ENCODE measurements at places on chromosomes 6 and 20.
A peak's percentile ranks its signal among the peaks of the same experiment; 100 is the strongest.

GRCh38 chr6:168084465-168085160 is 5.6 kb upstream of the FRMD1 start:
- no peak for DNase-seq

DNA sequence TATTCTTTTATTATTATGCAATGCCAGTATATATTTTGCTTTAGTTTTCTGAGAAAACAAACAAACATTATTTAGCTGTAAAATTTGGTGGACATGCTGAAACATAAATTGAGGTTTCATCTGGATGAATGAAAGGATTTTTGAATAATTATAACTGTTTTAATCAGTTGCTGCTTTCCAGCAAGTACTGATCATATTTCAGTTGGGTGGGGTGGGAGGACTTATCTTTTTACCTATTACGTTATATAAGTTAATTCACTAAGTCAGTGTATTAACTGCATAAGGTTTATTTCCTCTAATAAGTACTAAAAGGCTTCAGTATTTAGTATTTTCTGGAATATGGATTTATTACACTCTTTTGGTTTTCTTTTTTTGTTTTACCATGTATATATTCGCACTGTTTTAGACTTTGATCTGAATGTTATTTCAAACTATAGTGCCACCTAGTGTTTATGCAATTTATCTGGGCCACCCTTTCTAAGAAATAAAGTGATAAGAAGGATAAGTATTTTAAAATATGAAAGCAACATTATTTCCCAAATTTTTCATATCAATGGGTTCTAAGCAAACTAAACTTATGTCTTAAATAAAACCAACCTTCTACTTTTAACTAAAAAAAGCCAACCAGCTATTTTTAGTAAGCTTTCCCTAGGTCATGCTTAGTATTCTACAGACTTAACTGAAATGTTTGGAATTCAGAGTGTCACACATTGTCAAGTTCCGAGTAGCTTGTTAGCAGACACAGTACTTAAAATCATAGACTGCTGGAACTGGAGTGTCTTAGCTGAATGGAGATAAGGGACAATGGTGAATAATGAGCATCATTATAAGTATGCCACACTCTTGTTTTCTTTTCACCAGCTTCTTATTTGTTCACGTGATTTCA is 105.4 kb upstream of the MCHR2 start:
- peak; percentile 60 for DNase-seq

GRCh38 chr20:62178316-62179161 is 4.3 kb upstream of the MTG2 start:
- no peak for DNase-seq

DNA sequence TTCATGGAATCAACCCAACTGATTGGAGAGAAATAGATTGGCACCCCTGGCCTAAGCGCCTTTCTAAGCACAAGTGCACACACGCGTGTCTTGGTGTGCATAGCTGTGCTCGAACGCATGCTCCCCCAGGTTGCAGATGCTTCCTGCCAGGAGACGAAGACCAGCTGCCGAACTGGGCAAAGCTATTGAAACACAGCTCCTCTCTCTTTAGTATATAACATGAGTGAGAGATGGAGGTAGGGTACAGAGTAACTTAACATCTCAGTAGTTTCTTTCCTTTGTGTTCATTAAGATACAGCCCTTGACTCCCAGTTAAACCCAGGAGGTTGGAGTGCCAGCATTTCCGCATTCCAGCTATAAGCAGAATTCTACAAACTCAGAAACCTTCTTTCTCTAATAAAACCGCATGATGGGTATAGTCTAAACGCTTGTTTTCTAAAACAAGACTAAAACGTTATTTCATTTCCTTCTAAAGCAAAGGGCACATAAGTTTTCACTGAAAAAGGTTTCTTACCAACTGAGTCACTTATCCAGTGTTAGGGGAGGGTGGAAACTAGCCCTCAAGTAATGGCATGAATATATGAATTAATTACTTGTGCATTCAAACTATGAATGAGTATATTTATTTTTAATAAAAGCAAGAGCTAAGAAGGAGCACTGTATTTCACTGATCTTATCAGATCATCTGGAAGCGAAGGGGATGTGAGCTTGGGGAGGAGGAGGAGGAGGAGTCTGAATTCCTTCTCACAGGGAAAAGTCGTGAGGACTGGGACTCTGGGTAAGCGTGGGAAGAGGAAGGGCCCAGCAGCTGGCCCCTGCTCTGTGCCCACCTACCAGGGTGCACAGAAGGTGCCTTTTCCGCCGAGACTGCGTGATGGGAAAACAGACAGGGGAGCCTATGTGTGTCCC is 179.2 kb downstream of the TMEM242 start:
- no peak for DNase-seq

GRCh38 chr6:72616406-72617015 is 5.4 kb upstream of the KCNQ5 start:
- DNase-seq: no peak
